ENCODE measurements at places on chromosomes 7 and 10.
A peak's percentile ranks its signal among the peaks of the same experiment; 100 is the strongest.

- no peak for DNase-seq
Measured at GRCh38 chr10:80512031-80512526, 25.6 kb upstream of the SH2D4B start.

DNA sequence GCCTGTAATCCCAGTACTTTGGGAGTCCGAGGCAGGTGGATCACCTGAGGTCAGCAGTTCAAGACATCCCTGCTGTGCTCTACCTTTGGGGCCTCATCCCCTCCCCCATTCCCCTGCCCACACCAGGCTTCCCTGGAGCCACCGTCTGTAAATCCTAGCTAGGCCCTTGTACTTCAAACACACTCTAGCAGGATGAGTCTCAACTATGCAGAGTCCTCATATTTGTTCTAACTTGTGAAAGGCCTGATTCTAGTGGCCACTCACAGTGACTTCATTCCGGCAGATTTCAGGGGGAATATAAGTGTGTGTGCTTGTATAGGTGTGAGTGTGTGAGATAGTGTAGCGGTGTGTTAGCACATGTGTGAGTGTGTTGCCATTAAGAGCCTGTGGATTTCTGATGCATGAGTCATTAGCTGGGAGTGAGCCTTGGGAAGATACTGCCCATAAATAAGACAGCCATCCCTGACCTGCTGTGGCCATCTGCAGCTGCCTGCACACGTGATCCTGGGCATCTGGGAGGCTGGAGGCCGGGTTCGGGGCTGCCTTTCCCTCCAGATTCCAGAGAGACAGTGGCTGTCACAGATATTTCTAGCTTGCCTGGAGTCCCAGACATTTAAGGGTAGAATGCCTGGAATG, 1.7 kb upstream of the NEURL1 start:
- peak; percentile 90 for DNase-seq

GRCh38 chr10:16653224-16653623, 131.5 kb upstream of the C1QL3 start:
- DNase-seq, result peak; percentile 10

- DNase-seq, result no peak
Measured at GRCh38 chr7:41938371-41938770, 235.5 kb upstream of the INHBA start.

- DNase-seq, result no peak
Measured at GRCh38 chr7:431658-432111, 88.0 kb downstream of the PDGFA start.

GRCh38 chr7:134706468-134706867, 59.8 kb downstream of the BPGM start:
- no peak for DNase-seq

GRCh38 chr10:16520900-16521299, 779 bp downstream of the C1QL3 start:
- DNase-seq, result peak; percentile 10

GRCh38 chr7:64744680-64745079, 49.5 kb upstream of the ZNF138 start:
- no peak for DNase-seq

DNA sequence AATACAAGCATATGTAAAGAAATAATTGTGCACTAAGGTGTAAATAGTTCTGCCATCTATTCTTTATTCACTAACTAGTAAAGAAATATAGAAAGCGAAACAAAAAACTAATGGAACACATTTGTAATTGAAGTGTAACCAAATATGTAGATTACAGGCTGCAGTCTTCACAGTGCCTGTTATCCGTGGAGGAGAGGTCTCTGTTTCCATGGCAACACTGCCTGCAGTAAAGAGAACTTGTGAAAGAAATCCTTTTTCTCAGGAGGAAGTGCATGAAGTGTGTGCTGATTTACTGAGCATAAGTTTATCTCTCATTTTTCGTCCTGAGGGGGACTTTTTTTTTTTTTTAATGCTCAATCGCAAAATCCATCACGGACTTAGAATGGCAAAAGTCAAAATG, 102.5 kb downstream of the APBB1IP start:
- peak; percentile 6 for DNase-seq

GRCh38 chr10:3887885-3888476, 103.0 kb upstream of the KLF6 start:
- DNase-seq, result peak; percentile 96
